ENCODE measurements at places on chromosomes 5 and 9.
A peak's percentile ranks its signal among the peaks of the same experiment; 100 is the strongest.

DNA sequence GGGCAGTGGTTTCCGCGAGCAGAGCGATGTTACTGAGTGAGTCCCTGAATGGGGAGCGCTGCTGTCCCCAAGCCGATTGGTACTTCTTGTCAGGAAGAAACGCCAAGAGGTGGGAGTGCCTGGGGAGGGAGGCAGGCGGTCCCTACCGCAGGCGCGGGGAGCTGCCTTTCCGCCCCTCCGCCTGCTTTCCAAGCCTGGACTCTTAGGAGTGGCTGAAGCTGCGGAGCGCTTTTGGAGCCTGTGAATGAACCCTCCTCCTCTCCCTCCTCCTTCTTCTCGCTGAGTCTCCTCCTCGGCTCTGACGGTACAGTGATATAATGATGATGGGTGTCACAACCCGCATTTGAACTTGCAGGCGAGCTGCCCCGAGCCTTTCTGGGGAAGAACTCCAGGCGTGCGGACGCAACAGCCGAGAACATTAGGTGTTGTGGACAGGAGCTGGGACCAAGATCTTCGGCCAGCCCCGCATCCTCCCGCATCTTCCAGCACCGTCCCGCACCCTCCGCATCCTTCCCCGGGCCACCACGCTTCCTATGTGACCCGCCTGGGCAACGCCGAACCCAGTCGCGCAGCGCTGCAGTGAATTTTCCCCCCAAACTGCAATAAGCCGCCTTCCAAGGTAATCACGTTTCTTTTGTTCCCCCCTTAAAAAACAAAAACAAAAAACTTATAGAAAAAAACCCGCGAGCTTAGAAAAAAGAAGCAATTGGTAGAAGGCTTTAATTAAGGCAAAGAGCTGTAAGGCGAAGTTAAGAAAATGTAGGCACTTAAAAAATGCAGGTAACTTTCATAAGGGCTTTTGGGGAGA, at the start of gene VCAN:
Gene VCAN, plus strand, starts transcription at position 340 of the 808 bp plus-strand sequence. CDS start 11,775 bp downstream, outside the sequence.
- no peak for DNase-seq

- DNase-seq: no peak
Measured at GRCh38 chr9:93081931-93082330, 14.1 kb upstream of the CARD19 start.

DNA sequence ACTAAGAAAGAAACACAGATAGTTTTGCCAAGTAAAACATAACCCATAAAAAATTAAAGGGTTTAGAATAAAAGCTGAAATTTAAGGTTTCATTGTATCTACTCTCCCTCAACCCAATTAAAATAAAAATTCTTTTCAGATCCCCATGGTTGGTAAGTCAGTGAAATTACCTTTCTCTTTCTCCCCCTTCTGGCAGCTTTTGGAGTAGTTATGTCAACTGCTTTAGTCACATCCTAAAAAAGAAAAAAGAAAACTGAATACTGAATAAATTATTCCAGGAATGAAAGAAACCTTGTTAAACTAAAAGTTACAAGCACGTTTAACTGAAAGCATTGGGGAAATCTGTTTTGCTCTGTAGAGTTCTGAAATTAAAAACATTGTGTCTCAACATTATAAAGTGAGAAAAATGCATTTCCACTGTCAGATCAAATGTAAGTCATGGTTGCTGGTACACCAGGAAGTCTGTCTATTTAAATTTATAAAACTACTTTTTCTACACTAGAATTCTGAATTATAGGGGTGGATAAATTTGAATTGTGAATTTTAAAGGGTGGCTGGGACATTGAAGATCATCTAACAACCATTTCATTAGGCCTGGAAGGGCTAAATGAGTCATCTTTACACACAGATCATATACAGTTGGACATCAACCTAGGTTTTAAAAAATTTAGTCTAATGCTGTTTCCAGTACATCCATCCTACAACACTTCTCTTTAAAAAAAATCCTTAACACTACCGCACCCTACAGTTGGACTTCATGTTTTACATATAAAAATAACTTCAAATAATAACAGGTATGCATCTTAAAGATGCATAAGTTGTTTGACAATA, 24.7 kb downstream of the PSIP1 start:
- no peak for DNase-seq

DNA sequence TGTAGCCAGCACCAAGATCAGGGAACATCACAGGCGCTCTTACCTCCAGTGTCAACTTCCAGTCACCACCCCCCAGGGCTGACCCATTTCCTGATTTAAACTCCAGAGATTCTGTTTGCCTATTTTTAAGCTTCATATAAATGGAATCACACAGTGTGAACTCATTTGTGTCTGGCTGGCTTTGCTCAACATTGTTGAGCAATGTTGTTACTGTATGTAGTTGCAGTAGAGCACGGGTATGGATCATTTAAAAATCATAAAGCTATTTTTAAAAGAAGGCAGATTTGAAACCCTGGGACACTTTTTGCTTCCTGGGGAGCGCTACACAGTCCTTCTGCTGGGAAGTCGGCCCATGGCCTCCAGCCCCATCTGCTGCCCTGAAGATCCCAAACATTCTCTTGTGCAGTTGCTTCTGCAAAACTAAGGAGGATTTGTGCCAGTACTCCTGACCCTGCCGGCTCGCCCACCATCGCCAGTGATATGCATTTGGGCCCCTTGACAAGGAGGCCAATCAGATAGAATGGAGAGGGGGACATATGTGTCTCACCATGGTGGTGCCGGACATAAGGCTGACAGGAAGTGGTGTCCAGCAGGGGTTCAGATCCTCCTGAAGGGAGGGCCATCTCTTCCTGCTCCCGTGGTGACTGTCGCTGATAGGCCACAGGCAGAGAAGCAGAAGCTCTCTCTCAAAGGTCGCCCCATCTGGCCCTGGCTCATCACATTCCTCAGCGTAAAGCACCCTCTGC, 13.3 kb downstream of the DCANP1 start:
- DNase-seq: no peak

- peak; percentile 24 for DNase-seq
Measured at GRCh38 chr5:78803353-78803752, 154.8 kb upstream of the LHFPL2 start.

GRCh38 chr5:122263352-122264030, 48.5 kb upstream of the SNCAIP start:
- no peak for DNase-seq

GRCh38 chr5:55308254-55308836, 556 bp downstream of the MTREX start:
- DNase-seq: no peak

GRCh38 chr9:110101531-110102161, 106.3 kb downstream of the C9orf152 start:
- DNase-seq: no peak

DNA sequence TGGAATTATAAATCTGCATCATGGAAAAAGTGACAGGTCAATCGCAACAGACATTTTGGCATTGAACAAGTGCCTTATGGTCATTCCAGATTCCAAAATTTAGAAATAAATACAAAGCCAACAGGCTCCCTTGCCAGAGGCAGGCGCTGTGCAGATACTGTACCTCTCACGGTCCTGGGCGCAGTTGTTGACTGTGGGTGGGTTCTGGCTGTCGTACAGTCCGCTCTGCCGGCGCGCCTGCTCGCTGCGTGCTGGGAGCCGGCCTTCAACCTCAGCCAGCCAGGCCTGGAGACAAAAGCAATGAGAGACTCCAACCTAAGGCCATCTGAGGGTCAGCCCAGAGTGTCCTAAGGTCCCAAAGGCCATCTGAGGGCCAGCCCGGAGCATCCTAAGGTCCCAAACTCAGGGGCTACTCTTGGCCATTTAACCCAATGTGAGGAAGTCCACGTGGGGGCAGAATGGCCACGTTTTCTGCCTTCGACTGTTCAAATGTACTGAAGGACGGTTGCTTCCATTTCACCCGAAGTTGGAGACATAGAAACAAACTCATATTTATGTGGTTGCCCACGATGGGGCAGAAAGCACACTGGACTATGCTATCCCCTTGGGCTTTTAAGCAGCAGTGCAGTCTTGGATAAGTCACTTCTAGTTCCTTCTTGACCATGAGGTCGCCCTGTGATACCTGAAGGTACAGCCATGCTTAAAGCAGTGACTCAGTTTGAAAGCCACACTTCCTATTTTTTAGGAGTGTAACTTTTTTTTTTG, 65.2 kb downstream of the USP20 start:
- DNase-seq: no peak

DNA sequence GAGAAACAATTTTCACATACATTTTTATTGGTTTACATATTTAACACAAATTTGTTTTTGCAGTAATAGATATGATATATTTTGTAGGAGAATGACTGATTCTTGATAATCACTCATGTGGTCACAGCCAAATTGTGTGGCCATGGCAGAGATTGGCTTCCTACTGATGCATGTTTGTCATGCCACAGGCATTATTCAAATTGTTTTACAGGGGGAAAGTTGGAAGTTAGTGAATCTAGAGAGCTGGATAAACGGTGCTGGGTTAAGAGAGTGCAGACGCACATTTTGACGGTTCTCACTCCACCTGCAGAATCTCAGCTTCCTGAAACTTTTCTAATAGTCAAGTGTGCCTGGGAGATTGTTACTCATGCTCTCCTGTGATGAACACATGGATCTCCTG, 91.1 kb upstream of the FBN2 start:
- DNase-seq: no peak

DNA sequence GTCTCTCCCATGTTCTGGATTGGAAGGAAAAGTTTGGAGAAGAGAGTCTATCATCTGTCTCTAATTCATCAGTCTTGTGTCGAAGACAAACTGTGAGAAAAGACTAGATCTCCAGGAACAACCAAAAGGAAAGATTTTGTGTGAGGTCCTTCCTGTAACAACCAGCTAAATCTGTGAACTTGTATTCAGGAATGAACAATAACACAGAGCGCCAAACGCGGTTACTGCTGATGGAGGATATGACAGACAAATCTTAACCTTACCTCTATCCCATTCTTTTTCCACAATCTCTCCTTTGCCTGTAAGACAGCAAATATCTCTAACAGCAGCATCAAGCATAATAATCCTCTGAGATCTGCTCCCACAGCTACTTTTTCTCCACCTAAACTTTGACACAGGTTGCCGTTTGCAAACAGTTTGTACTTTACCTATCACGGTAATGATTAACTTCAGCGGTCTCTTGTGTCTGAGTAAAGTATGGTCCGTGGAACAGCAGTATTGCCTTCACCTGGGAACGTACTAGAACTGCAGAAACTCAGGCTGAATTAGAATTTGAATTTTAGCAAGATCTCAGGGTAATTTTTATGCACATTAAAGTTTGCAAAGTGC, 387.6 kb downstream of the ELAVL2 start:
- no peak for DNase-seq

DNA sequence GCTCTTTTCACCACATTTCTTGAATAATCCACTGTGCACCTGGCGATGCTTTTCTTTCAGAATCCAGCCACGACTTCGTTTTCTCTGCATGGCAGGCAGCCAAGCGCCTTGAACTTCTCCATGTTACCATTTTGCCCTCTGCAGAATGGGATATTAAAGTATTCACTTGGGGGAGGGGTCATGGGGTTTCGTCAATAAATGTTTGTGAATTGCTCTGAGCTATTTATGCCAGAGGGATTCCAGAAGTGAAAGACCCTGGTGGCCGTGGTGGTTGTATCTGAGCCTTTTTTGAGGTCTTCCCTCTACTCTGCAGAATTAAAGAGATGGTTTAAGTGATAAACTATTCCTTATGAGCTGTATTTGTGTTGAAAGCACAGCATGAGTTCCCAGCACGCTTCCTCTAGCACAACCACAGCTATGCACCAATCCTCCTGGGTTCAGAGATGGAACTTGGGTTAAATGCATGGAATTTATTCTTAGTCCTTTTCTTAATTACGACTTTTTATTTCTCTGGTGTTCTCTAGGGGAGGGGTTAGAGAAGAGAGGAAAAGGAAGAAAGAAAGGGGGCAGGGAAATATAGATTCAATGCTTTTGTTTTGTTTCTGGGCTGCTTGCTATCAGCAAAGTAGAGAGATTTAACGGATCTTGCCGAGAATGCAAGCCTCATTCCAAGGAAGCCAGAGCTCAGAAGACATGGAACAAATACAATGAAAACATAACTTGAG, 478.2 kb upstream of the TNC start:
- no peak for DNase-seq

DNA sequence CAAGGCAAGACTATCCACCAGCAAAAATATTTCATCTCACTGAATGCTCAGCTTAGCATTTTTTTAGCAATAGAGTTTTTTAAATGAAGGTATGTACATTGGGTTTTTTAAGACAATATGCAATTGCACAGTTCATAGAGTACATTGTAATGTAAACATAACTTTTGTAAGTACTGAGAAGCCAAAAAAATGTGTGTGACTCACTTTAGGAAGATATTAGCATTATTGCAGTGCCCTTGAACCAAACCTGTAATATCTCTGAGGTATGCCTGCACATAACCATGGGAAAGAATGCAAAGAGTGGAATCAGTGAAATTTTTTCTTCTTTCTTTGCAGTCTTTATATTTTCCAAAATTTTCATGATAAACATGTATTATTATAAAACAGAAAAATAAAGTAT, 1533.3 kb upstream of the WWC1 start:
- no peak for DNase-seq

DNA sequence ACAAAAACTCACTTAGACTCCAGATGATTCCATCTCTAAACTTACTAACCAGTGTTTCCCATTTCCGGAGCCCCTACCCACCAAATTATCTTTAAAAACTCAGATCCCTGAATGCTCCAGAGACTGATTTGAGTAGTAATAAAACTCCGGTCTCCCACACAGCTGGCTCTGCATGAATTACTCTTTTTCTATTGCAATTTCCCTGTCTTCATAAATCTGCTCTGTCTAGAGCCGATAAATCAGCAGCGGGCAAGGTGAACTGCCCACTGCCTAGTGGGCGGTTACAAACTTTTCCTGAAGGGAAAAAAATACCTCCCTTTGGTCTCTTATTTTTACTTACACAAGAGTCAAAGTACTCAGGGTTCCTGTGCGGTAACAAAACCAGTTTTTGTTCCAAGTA, 624.4 kb upstream of the RORB start:
- no peak for DNase-seq

GRCh38 chr5:122402955-122403685, 91.1 kb downstream of the SNCAIP start:
- DNase-seq: no peak

DNA sequence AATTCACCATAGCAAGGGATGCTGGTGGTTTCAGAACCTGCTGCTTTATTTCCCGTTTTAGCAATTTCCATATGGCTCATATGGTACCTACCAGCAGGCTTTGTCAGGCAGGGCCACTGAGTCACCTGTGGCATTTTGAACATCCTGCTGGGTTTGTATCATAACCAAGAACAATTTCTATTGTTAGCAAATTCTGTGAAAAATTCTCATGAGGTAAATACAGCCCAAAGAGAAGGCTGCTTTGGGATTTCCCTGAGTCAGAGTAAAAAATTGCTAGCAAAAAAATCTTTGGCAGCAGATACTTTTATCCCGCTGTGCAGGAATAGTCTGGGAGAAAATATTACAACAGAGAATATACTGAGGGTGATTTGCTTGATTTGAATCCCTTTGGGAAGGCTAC, 52.7 kb downstream of the PRR16 start:
- DNase-seq: no peak

DNA sequence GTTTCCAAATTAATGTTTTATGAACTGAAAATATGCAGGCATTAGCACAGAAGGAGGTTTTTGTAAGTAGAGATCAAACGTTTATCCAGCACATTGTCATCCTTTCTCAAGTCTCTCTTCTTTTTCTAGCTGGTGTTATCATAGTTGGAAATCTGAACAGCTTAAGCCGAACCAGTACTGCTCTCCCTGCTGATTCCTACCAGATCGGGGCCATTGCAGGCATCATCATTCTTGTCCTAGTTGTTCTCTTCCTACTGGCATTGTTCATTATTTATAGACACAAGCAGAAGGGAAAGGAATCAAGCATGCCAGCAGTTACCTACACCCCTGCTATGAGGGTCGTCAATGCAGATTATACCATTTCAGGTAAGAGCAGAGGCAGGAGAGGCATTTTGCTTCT, 72.1 kb upstream of the PRRC1 start:
- no peak for DNase-seq
